ENCODE measurements at places on chromosomes 2 and 18.

DNA sequence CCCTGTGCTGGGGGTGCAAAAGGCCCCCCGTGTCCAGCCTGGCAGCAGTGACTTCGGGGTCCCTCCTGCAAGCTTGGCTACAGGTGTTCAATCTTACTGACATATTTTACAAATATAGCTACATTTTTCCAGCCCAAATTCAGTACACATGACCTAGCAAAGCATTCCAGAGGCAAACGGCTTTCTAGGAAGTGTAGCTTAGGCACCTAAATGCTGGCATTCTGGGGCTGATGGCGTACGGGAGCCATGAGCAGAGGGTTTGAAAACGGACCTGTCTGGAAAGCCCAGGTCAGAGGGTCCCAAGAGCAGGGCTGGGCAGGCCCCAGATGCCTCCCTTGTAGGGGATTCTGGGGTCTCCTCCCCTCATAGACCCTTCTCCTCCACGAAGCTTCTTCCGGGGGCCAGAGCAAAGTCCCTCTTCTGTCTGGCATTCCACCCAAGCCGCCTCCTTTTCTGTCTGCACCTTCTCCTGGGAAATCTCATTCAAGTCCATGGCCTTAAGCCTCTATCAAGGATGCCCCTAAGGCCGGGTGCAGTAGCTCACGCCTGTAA, 63.3 kb upstream of the ASAP2 start:
- no peak for DNase-seq

DNA sequence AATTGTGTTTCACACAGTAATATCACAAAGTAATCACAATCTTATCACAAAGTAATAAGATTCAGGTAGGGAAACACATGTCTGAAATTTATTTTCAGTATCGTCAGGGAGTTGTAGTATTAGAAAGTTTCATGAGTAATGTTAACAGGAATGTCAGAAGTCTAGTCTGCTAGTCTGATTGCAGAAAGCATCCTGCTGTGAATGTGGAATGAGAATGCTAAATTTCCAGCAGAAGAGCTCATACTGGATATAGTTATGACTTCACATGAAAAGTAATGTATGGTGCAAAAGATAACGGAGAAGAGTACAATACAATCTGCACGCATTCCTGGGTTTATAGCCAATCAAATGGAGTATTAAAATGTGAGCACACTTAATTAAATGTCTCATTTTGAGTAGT, 494.7 kb upstream of the SETBP1 start:
- DNase-seq = no peak

DNA sequence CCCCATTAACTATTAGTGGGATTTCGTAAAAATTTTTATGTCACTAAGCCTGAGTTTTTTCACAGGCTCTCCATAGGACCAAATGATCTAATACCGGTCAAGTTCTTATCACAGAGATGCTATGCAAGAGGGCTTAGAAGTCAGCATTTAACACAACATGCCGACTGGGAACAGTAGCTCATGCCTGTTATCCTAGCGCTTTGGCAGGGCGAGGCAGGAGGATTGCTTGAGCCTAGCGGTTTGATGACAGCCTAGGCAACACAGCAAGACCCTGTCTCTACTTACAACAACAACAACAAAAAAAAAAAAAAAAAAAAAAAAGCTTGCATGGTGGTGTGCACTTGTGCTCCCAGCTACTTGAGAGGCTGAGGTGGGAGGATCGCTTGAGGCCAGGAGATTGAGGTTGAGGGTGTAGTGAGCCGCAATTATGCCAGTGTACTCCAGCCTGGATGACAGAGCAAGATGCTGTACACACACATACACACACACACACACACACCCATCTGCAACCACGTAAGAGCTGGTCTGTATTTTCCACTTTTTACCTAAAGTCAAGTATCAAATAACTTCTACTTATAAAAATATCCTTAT, 67.6 kb upstream of the FAM124B start:
- DNase-seq = no peak

- no peak for DNase-seq
Measured at GRCh38 chr2:217795067-217795466, 207.7 kb downstream of the TNS1 start.

DNA sequence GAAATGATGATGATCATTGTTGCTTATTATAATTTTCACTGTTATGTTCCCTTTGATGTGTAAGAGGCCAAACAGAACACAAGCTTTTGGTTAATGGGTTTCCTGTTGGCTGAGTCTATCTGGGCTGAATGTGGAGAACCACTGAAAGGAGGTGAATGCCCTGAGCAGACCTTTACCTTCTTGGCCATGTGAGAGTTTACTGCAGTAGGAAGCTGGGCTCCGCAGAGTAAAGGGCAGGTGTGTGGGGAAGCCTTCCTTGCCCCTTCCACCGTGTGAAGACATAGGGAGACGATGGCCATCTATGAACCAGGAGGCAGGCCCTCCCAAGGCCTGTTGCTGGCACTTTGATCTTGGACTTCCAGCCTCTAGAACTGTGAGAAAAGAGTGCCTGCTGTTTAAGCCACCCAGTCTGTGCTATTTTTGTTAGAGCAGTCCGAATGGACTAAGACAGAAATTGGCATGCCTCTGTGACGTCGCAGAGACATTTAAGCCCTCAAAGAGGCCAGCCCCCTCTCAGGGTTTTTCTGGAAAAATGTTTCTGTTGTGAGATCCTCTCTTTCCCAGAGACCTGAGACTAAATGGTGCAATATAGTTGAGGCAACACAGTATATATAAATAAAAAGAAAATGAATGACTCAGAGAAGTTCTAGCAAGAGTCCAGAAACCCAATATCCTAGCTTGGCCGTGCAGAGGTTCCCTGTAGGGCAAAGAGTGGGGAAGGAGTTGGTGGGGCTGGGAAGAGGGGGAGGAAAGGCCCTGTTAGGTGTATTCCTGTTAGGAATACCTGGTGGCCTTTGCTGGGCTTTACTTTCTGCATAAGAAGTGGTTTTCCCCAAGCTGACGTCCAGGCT, 121.9 kb upstream of the LGALSL start:
- no peak for DNase-seq

GRCh38 chr2:233094614-233095013, 34.5 kb downstream of the INPP5D start:
- DNase-seq = no peak

DNA sequence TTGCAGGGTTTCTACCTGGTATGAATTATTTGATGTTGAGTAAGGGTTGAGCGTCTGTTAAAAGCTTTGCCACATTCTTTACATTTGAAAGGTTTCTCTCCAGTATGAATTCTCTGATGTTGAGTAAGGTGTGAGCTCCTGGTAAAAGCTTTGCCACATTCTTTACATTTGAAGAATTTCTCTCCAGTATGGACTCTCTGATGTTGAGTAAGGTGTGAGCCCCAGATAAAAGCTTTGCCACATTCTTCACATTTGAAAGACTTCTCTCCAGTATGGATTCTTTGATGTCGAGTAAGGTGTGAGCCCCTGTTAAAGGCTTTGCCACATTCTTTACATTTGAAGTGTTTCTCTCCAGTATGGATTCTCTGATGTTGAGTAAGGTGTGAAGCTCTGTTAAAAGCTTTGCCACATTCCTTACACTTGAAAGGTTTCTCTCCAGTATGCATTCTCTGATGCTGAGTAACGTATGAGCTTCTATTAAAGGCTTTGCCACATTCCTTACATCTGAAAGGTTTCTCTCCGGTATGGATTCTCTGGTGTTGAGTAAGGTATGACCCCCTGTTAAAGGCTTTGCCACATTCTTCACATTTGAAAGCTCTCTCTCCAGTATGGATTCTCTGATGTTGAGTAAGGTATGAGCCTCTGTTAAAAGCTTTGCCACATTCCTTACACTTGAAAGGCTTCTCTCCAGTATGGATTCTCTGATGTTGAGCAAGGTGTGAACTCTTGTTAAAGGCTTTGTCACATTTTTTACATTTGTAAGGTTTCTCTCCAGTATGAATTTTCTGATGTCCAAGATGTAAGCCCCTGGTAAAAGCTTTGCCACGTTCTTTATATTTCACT, 27.1 kb downstream of the ZNF519 start:
- DNase-seq = no peak

- DNase-seq = no peak
Measured at GRCh38 chr2:121152861-121153260, 132.1 kb downstream of the TFCP2L1 start.

GRCh38 chr2:55914786-55915185, 8.8 kb downstream of the EFEMP1 start:
- no peak for DNase-seq

- no peak for DNase-seq
Measured at GRCh38 chr18:11119550-11119949, 29.8 kb downstream of the PIEZO2 start.

- DNase-seq = no peak
Measured at GRCh38 chr2:170505631-170506275, 209.4 kb upstream of the SP5 start.

GRCh38 chr18:59764281-59764680, 67.1 kb upstream of the CCBE1 start:
- no peak for DNase-seq

GRCh38 chr2:161766334-161766733, 142.1 kb downstream of the SLC4A10 start:
- no peak for DNase-seq

- DNase-seq = no peak
Measured at GRCh38 chr18:7023063-7023580, 94.5 kb downstream of the LAMA1 start.

- no peak for DNase-seq
Measured at GRCh38 chr2:70371753-70372152, 69.9 kb upstream of the FAM136A start.

DNA sequence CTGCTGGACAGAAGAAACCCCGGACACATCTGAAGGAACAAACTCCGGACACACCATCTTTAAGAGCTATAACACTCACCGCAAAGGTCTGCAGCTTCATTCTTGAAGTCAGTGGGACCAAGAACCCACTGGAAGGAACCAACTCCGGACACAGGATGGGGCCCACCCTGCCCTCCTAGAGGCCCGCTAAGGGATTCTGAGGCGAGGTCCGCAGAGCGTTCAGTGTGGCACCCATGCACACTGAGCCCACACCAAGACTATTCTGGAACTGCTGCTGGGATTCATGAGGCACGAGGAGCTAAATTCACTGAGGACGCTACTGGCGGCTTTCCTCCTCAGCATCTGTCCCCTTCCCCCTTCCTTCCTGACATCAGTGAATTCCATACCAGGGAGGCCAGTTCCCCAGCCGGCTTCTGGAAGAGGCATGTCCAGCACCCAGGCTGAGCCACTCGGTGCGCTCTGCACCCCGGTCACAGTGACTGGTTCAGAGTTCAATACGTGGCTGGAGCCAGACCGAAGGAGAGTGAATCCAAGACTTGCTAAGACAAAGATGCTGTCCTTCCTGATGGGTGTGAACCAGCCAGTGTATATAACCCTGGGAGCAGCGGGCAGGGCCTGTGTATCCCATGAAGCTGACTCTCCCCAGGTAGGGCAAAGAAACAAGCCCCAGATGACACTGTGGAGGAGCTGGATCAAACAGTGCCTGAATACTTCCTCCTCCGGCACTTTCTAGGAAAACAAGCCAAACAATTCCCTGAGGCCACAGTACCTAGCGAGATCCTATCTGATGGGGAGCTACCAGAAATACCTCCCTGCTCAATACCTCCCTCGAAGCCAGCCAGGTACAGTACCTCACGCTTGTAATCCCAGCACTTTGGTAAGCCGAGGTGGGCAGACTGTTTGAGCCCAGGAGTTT, 11.1 kb downstream of the HDAC4 start:
- no peak for DNase-seq

DNA sequence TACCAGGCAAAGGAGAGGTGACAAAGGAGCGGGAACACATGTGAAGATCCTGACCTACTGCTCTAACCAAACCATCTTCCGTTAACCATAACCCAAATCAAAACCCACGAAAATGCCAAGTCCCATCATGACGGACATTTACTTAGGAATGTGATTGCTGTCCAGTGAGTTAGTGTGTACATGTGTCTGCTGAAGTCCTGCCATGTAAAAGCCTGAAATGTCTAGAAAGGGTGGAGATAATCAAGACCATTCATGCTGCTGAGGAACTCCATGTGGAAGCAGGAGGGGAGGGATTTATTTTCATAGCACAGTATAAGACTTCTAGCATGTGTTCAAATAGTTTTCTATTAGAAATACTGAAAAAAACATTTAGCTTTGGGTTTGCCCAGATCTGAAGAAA, 137.0 kb upstream of the BOD1L2 start:
- DNase-seq = no peak

- DNase-seq = no peak
Measured at GRCh38 chr2:100887713-100888495, 68.0 kb downstream of the NPAS2 start.
